ENCODE measurements at places on chromosomes 1 and 21.

- DNase-seq = no peak
Observed at GRCh38 chr1:161718559-161719324, 2.6 kb upstream of the FCRLB start.

GRCh38 chr1:170273291-170274130 is 127.8 kb downstream of the NTMT2 start:
- no peak for DNase-seq

DNA sequence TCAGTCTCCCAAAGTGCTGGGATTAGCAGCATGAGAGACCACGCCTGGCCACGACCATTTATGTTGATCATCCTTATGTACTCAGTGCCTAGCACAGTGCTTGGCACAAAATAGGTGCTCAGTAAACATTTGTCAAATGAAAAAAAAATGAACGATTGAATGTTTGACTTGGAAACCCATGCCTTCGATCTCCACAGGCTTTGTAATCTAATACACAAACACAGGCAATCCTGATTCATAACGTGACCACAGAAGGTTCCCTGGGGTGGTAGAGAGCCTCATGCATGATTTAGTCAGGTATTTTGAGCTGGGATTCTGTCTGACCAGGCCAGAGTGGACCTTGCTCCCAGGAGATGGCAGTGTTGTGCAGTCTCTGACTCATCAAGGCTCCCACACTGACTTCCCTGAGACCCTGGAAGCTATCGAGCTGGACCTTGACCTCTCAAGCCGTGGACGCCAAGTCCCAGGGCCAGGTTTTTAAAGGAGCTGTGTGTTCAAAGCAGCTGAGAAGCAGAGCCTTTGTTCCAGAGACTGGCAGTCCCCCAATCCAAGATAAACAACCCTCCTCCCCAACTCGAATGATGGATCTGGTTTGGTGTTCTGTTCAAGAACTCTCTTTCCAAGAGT is 81.1 kb downstream of the PGM1 start:
- no peak for DNase-seq

- no peak for DNase-seq
Observed at GRCh38 chr21:18318156-18318555, 73.5 kb downstream of the CHODL start.

GRCh38 chr1:51236531-51237350 is 668 bp downstream of the RNF11 start:
- no peak for DNase-seq

GRCh38 chr21:38264571-38264970 is 7.8 kb downstream of the KCNJ15 start:
- DNase-seq = no peak

GRCh38 chr1:30040081-30041019 is 683.0 kb downstream of the MATN1 start:
- no peak for DNase-seq

DNA sequence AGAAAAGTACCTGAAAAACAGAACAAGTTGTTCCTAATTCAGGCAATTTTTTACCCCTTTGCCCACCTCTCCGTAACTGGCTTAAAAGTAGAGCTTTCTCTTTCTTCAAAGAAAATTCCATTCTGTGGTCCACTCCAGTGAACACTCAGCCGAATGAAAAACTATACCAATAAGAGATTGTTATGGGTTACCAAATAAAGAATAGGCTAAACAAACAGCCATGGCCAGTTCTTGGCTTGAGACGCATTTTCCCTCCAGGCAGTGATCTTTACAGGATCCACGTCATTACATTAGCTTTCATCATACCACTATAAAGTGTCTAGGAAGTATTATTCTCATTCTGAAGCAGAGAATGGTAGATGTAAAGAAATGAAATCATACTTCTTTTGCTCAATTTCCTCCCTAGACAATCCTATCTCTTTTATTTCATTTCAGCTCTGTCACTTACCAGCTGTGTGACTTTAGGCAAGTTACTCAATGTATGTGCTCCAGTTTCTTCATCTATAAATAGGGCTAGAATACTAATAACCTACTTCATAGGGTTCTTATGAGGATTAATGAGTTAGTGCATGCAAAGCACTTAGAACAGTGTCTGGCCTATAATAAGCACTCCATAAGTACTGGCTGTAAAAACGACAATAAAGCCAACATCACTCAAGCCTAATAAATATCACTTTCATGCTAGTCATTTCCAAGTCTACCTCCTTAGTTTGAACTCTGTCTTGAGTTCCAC is 26.5 kb upstream of the TRIM45 start:
- DNase-seq = no peak

GRCh38 chr1:216961516-216961915 is 238.3 kb upstream of the ESRRG start:
- no peak for DNase-seq

GRCh38 chr1:4106731-4107130 is 206.7 kb upstream of the C1orf174 start:
- no peak for DNase-seq

GRCh38 chr1:201751872-201752271 is 77.1 kb upstream of the IPO9 start:
- no peak for DNase-seq

GRCh38 chr21:16205527-16205926 is 475.7 kb downstream of the USP25 start:
- no peak for DNase-seq

GRCh38 chr21:45588871-45589491 is 46.7 kb upstream of the SLC19A1 start:
- DNase-seq = no peak

- no peak for DNase-seq
Observed at GRCh38 chr1:41882068-41882477, 36.6 kb downstream of the HIVEP3 start.

- DNase-seq = no peak
Observed at GRCh38 chr1:31497601-31498000, 78.7 kb upstream of the TINAGL1 start.

DNA sequence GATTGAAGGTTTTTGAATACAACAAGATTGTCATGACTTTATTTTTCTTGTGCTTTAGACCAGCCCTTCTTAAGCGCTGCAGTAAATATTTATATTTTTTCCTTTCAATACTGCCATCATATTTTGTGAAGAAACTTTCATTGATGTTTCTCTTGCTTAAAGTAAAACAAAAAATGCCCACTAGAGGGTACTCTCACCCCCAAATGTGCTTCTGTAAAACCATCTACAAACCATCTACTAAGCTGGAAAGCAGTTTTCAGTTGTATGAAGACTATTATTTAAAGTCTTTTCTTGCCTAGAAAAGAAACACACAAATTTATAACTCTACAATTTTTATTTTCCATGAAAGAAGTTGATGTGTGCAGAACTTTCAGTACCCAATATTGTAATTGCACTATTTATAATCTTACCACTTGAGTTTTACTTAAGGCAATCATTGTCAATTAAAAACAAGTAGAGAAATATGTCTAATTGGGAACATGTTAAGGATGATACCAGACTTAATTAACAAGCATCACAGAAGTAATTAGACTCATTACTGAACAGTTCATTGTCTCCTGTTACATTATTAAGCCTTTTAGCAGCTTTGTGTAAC is 10.7 kb downstream of the LEPR start:
- no peak for DNase-seq

DNA sequence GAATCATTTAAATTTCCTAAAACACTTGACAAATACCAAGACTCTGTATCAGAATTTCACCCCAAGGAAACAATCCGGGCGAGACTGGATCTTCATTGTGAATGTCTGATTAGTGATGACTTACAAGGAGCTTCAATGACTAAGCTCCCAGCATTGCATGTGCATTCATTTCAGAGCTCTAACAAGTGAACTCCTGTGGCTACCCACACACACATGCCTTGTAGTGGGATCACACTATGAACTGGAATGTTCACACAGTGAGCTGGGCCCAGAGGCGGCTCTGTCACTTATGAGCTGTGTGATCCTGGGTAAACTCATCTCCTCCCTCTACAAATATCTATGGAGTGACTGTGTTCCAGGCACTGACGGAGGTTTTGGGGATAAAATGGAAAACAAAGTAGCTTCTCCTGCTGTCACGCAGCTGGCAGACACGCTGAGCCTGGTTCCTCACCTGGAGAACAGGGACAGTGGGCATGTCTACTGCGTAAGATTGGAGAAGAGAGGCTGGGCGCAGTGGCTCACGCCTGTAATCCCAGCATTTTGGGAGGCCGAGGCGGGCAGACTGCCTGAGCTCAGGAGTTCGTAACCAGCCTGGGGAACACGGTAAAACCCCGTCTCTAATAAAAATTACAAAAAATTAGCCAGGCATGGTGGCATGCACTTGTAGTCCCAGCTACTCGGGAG is 56.9 kb downstream of the CLSTN1 start:
- no peak for DNase-seq

DNA sequence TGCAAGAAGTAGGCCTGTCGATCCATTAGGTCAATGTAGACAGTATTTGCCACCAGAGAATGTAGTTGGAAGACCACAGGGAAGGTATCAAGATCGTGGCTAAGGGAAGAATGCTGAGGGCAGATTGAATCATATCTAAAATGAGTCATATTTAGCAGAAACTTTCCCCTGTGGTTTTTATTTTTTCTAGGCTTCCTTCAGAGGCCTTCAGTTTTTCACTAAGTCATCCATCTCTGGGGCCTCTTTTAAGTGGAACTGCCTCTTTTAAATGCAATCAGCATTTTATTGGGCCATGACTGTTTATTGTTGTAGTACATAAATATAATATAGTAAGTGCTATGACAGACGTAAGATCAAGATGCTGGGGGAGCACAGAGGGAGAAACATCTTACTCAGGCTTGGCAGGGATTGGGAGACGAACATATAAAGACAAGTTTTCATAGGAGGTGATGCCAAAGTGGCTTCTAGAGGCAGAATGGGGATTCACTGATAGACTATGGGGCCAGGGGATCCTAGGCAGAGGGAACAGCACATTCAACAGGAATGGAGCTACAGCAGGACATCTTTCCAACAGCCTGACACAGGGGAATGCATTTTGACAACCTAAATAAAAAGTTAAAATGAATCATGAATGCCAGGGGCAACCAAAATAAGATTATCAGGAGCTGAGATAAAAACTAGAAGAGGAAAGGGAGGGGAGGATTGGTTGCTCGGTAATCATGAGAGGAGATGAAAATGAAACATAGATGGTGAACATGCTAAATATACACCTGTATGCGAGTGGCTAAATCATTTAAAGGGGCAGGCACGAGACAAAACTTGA is 20.1 kb downstream of the UBE2U start:
- DNase-seq = no peak

GRCh38 chr1:67564193-67564592 is 120.8 kb upstream of the GADD45A start:
- no peak for DNase-seq

DNA sequence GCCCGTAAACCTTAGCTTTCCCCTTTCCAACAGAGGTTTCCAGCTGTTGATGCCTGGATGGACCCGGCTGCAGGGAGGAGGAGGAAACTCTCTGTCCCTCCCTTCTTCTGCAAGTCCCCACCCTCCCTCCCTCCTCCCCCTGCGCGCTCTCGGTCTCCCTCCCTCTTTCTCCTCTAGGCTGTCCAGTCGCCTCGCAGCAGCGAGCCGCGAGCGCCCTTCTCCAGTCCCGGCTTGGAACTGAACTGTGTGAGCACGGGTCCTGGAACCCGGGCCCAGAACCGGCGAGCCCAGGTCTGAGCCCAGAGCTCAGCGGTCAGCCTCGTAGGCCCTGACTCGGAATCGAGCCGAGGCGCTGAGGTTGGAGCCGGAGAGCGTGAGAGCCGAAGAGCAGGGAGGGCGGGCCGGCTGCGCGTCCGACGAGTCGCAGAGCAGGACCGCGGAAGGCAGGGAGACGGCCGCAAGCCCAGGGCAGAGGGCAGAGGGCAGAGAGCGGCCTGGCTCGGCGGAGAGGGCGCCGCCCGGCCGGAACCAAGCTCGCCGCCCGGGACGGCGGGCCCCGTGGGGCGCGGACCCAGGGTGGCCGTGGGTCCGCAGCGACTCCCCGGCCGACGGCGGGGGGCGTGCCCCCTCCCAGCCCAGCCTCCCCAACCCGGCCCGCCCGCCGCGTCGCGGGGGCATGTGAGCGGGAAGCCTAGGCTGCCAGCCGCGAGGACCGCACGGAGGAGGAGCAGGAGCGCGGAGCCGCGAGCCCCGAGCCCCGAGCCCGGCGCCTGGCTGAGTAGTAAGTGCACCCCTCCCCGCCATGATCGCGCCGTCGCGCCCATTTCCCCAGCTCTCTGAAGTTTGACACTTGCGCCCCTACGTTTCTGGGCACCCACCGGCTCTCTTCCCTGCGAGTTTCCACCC is at the start of gene SOX13:
SOX13 (plus strand) TSS at position 185 of the 906 bp plus-strand sequence. CDS start 39,801 bp downstream, outside the sequence.
- DNase-seq = no peak

GRCh38 chr21:25424048-25424447 is 183.2 kb downstream of the MRPL39 start:
- DNase-seq = no peak

DNA sequence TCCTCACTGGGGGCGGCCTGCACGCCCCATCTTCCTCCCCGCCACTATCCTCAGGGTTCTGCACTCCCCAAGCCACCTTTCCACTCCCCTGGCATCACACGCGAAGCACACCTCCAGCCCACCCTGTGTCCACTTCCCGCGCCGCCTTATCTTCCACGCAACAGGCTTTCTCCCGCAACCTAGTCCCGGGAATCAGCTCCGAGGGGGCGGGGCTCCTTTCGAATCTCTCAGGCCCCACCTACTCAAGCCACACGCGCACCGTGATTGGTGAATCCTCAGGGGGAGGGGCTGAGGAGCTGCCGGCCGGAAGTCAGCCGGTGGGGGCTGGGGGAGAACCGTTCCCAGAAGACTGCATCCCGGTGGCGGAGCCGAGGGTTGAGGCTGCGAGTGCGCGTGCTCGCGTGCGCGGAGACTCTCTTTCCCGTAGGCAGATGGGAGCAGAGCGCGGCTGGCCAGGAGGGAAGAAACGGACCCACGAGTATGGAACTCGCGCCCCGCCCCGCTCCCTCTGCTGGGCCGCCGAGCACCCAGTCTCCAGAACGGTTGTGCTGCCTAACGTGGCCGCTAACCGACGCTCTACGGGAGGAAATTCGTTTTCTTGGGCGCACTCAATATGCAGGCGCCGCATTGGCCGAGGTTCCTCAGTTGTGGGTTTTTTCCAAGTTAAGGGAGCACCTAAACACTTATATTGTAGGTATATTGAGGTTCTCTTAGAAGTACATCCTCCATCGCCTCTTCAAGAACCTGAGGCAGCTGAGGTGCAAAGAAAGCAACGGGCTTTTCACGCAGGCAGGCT is at the start of gene PSRC1:
PSRC1 (minus strand) TSS at position 194 of the 796 bp plus-strand sequence.
- peak; percentile 79 for DNase-seq

DNA sequence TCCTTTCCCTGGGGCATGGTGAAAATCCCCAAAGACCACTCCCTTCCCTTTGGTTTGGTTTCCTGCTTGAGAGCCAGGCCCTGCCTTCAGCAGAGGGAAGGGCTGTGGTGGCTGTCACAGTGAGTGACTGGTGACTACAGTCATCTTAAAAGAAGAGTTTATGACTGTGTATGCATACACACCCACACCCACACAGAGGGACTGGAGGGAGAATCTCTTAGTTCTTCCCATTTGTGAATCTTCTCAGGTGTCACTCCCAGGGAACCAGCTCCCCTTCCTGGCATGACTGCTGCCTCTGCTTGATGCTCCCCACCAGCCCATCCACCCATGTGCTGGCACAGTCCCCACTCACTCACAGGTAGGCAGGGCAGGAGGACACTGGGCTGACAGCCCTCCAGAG is 3.9 kb upstream of the KCNA2 start:
- DNase-seq = no peak

All from activated naive CD8-positive, alpha-beta T cell treated with anti-CD3 and anti-CD28 coated beads, Interleukin-2, amount 50 U/mL, for 16 hours (primary cell).